ENCODE measurements at places on chromosomes 16 and 17. TPM values are rescaled to one million over a fixed set of nuclear protein-coding genes. Genes with fewer than 3 reads are reported as not detected.

CHST4 gene
- not detected for total RNA-seq

ACADVL gene
- 286 TPM for total RNA-seq

FAM20A gene
- total RNA-seq = 11.2 TPM

PRKCB gene
- not detected for total RNA-seq

IGSF6 gene
- not detected for total RNA-seq

MSL1 gene
- 32.2 TPM for total RNA-seq

FLYWCH2 gene
- 47.5 TPM for total RNA-seq

ATP6V0D1 gene
- 129 TPM for total RNA-seq

CHST5 gene
- total RNA-seq = not detected

CFAP52 gene
- total RNA-seq = 0.63 TPM

PTX4 gene
- total RNA-seq = not detected

CRYBA1 gene
- total RNA-seq = not detected

KRTAP9-4 gene
- not detected for total RNA-seq

CFAP119 gene
- 0.69 TPM for total RNA-seq

PRR11 gene
- total RNA-seq = 0.52 TPM

TNP2 gene
- not detected for total RNA-seq

TLCD1 gene
- 3.3 TPM for total RNA-seq

FAM171A2 gene
- 8.8 TPM for total RNA-seq

SPATA20 gene
- total RNA-seq = 67.0 TPM

C17orf78 gene
- not detected for total RNA-seq

LAT gene
- 1.1 TPM for total RNA-seq

MT4 gene
- not detected for total RNA-seq

SPAG5 gene
- 7.1 TPM for total RNA-seq

DNAI2 gene
- total RNA-seq = not detected

STAT5B gene
- total RNA-seq = 14.0 TPM

ZG16 gene
- total RNA-seq = not detected

MAPK8IP3 gene
- total RNA-seq = 47.4 TPM

KRT28 gene
- total RNA-seq = not detected

CCL4 gene
- not detected for total RNA-seq

PLEKHG4 gene
- 34.4 TPM for total RNA-seq

CUEDC1 gene
- total RNA-seq = 10.2 TPM

DRC7 gene
- total RNA-seq = 0.32 TPM

UTS2R gene
- total RNA-seq = not detected

NEK8 gene
- 5.0 TPM for total RNA-seq

HCRT gene
- total RNA-seq = not detected

Data from bronchial smooth muscle cell (primary cell).